ENCODE measurements at places on chromosomes 7 and 10.

GRCh38 chr7:115906731-115907130 is 123.8 kb downstream of the TFEC start:
- DNase-seq = no peak

- DNase-seq = no peak
These were observed 12.0 kb upstream of the RASSF4 start for GRCh38 chr10:44947371-44948152.

GRCh38 chr7:115260381-115260780 is 338.5 kb downstream of the MDFIC start:
- DNase-seq = no peak

DNA sequence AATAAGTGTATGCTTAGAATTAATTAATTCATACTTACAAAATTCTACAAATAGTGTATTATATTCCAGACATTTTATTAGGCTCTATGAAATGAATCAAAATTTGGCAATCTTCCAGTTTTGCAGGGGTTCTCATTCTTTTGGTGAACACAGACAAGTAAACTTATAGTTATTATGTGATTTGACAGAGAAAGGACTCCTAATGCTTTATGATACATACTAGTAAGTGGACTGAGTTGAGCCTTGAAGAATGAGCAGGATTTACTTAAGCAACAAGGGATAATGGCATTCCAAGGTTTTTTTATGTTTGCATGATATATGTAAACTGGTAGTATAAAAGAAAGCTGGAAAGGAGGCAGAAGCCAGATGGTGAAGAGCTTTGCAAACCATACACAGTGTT is 145.7 kb upstream of the FERD3L start:
- DNase-seq = no peak

DNA sequence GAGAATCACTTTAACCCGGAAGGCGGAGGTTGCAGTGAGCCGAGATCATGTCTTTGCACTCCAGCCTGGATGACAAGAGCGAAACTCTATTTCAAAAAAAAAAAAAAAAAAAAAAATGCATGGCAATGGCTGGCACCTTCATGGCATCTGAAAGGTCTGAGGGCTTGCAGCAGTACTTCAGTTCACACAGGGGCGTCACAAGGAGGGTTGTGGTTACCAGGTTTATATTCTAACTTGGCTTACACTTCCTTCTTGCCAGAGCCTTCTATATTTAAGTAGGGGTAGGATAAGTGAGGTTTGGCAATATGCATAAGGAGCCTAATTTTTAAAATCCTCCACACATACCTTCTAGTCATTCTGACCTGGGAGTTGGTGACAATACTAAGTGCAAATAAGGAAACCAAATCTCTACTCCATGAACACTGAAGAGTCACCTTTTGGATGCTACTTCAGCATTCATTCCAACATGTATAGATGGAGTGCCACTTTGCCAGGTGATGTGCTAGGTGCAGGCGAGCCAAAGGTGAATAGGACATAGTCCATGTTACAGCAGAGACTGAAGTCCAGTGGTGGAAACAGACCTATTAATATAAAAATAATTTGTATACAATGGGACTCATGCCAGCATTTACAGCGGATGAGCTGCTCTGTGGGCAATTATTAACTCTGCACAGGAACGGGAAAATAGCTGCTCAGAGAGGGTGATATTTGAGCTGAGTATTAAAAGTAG is 57.8 kb upstream of the PDCD4 start:
- no peak for DNase-seq

DNA sequence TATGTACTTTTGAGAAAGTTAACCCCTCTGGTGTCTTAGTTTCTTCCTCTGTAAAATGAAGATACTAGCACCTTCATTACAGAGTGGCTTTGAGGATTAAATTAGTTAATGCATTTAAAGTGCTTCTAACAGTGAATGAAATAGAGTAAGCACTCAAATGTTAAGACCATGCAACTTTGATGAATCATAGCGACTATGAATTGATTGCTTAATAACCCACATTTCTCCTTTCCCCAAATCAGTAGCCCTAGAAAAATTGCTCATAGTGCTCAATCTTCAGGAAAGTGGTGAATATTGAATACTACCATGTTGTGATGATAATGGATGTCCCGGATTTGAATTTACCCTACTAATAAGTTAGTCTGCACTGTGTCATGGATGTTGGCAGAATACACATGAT is 48.1 kb downstream of the CD36 start:
- no peak for DNase-seq

DNA sequence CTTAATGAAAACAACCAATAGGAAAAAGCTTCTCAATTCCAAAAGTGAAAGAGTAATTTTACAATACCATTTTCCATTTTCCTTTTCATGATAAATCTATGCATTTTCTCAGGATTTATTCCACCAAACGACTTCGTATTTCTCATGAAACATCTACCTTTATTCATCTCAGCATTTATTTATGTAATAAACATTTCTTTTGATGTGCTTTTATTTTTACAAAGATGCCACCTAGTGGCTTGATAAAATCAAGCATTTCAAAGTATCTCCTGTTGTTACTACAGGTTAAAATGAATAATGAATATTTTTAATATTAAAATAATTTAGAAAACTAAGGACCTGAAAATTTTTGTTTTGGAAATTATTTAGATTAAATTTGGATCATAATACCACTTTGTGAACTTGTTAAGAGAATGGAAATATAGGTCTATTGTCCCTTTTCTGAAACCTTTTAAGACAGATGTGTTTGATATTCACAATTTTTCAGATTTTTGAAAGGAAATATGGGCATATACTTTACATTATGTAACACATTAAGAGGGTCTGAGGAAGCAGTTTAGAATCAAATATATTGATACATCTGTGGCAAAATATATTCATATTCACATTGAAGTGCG is 2.7 kb upstream of the IQUB start:
- no peak for DNase-seq

DNA sequence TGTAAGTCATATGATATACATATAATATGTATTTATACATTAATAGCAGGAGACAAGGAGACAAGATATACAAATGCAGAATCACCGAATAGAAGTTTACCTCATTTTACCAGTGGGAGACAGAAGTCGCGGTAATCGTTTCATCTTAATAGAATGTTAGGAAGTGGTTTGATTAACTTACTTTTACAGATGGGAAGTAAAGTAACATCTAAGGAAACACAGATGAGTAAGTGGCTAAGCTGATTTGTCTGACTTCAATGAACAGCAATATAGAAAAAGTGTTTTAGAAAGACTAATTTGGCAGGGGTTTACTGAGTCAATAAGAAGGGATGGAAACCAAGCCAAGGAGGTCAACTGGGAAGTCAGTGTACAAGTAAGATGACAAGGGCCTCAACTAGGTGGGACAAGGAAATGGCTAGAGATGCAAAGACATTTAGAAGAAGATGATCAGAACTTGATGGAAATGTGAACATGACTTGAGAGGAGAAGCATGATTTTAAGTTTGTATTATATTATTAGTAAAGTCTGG is 36.2 kb upstream of the FAM133B start:
- no peak for DNase-seq

DNA sequence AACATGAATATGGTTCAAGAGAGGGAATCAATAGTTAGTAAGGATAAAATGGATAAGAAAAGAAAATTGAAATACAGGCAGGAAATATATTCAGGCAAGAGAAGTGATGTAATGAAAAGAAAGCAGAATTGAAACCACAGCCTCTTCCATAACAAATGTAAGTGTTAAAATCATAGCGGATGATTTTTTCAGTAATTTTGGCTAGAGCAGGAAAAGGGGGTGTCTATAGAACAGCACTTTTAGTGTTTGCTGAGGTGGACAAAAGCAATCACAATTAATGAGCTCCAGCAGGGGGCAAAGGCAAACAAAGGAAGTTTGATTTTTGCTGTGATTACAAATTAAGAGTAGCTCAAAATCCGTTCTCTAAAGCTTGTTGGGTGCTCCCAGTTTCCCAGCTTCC is 79.0 kb downstream of the TRIL start:
- DNase-seq = no peak

DNA sequence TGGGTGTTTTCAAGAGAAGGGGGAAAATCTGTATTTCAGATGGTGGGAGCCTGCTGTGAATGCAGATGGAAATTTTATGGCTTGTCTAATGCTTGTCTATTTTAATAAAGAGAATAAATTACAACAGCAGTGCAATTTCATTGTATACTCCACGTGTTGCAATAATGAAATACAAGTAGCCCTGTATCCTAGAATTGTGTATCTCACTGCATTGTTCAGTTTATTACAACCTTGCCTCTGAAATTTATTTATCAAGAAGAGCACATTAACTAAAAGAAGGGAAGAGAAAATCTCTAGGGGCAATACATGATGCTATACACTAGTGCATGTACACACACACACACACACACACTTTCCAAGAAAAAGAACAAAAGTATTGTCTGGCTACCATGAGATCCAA is 21.8 kb downstream of the ANK3 start:
- no peak for DNase-seq

DNA sequence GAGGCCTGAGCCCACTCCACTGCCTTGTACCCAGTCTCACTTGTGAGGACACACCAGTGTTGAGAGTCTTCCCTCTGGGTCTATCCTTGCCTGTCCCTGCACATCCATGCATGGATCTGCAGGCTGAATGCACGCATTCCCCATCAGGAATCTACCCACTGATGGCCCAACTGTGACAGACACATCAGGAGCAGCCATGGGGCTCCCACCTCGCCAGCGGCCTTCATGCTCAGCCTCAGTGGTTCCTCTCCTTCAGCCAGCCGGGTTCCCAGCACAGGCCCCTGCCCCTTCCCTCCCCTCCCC is 21.3 kb downstream of the ANTXRL start:
- DNase-seq = no peak

GRCh38 chr7:116912269-116912909 is 40.9 kb upstream of the ST7 start:
- no peak for DNase-seq

- DNase-seq = no peak
These were observed 32.1 kb upstream of the HECTD2 start for GRCh38 chr10:91378061-91378460.

DNA sequence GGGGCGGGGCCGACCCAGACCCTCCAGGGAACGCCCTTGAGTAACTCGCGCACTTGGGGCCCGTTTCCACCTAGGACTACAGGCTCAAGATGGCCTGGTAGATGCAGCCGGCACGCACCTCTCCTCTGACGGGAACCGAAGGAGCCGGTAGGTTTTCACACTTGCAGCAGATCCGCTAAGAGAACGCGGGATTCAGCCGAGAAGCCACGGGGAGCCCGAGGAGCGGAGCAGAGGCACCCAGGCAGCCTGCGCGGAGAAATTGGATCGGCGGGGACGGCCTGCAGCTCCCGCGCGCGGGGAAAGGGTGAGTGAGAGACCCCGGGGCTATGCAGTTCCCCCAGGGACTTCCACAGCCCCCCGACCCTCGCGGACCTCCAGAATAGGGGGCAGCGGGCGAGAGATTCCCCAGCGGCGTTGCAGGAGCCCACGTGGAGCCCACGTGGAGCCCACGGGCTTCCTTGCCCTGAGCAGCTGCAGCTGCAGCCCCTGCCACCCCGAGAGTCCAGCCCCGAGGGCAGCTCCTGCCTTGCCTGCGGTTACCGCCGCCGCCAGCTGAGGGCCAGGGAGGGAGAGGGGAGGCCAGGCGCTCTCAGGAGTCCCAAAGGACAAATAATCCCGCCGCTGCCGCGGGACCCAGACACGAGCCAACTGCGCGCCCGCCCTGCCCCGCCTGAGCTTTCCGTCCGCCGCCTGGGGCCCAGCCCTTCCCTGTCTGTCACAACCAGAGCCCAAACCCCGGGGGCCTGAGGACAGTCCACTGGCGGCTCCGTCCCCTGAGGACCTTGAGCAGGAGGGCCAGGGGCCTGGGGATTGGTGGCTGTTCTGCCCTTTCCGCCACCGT is 13.1 kb downstream of the IFT22 start:
- DNase-seq = peak; percentile 54

DNA sequence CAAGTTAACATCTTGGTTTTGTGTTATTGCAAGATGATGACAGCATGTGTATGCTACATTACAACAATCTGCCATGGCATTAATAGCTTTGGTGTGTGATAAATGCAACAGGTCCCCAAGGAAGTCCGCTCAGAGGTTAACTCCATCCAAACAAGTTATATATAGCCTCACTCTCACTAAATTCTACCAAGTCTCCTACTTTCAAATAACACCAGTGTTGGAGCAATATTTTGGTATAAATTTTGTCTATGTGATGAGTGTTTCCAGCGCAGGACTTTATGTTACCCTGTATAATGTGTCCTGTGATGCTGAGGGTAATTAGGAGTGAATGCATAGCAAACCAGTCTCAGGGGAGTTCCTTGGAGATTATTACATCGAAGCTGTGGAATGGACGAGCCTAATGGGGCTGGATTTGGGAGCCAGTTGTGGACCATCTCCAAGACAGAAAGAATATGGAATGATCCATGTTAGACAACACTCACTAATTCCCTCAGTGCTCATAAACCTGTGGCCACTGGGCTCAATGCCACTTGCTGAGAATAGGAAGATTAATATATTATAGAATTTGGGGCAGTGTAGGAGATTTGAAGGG is 127.6 kb upstream of the CXCL12 start:
- no peak for DNase-seq

DNA sequence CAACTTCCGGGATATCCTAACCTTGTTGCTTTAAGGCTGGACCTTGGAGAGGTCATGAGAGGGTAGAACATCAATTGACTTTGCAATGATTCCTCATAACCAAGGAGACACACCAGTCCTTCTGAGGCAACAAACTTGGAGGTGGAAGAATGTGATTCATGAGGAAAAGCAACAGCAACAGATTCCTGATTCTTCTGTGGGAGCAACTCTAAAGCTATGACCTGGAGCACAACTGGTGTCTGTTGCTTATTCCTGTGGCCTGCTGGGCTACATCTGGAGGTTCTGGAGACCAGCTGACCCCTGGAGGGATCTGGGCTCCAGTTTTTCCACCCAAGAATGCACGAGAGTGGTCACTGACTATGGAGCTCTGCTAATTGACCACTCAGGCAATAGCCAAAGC is 116.6 kb downstream of the CREB5 start:
- DNase-seq = no peak

DNA sequence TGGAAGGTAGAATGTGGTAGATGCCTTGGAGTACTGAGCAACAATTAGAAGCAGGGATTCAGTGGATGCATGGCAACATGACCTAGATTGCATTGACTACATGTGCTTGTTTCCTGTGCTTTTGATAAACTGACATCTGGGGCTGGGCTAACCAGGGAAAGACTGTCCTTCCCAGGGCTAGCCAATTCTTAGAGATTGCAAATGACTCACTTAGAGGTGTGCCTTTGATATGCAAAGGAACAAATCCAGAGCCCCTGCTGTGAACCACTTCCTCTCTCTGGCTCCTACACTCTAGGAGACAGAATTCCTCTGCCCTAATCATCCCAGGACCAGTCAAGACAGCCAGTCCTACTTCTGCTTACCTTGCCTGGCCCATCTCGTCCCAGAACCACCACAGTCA is 651.5 kb downstream of the LRMDA start:
- DNase-seq = no peak

GRCh38 chr7:74293577-74293908 is 4.3 kb downstream of the CLIP2 start:
- DNase-seq = no peak

DNA sequence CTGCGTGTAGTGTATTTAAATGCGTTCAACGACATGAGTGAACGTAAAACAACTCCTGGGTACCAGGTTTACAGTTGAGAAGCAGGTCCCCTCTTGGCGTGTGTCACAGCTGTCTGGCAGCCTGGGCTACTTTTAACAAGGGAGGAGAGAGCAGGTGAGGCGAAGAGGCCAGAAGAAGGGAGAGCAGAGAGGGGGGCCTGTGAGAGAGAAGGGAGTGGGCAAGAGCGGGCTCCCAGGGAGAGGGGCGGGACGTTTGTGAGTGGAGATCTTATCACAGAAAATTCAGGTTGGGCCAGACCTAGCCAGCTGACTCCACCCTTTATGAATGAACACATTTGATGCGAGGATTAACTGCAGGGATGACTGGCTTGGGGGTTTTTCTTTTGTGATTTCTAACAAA is 154.0 kb downstream of the CAMK1D start:
- no peak for DNase-seq

GRCh38 chr7:36082910-36083309 is 70.1 kb upstream of the EEPD1 start:
- no peak for DNase-seq
